ENCODE measurements at places on chromosomes 7 and 10.

- no peak for DNase-seq
These were observed 99.2 kb downstream of the PTPRN2 start for GRCh38 chr7:158488181-158488971.

- DNase-seq, result no peak
These were observed 221.5 kb upstream of the FOXK1 start for GRCh38 chr7:4460597-4460996.

DNA sequence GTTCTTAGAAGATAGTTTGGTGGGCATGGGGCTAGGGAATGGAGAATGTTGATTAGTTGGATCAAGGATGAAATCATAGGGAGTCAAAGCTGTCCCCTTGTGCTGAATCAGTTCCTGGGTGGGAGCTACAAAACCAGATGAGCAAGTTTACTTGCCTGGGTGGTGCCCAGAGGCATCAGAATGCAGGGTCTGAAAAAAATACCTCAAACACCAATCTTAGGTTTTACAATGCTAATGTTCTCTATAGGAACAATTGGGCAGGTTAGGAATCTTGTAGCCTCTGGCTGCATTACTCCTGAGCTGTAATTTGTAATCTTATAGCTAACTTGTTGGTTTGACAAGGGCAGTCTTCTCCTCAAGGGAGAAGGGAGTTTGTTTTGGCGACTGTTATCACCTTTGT, 34.4 kb downstream of the LHFPL3 start:
- DNase-seq, result no peak

GRCh38 chr7:74290981-74291441, 1.8 kb downstream of the CLIP2 start:
- DNase-seq, result no peak

DNA sequence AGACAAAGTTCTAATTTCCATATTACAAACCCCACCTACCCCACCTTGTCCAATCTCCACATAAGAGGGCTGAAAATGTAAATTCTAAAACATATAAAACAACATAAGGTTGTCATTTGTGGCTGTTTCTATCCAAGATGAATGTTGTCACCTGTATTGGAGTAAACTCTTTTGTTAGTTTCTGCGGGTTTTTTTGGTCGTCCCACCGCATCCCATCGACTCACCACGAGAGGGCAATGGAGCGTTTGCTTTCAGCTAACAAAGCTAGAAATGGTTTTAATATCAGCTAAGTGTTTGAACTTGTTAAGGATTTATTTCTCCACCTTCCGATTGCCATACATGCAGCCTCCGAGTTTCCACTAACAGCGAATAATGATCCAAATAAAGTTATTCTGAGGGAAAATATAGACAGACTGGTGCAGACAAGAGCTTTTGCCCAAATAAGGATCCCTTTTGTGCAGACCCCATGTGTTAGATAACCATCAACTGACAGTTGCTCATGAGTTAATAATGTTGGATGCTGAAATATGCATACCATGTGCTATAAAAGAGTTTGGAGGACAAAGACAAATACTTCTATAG, 137.2 kb downstream of the ARID5B start:
- peak; percentile 85 for DNase-seq

GRCh38 chr10:13890233-13891127, 303.7 kb downstream of the PRPF18 start:
- peak; percentile 76 for DNase-seq

DNA sequence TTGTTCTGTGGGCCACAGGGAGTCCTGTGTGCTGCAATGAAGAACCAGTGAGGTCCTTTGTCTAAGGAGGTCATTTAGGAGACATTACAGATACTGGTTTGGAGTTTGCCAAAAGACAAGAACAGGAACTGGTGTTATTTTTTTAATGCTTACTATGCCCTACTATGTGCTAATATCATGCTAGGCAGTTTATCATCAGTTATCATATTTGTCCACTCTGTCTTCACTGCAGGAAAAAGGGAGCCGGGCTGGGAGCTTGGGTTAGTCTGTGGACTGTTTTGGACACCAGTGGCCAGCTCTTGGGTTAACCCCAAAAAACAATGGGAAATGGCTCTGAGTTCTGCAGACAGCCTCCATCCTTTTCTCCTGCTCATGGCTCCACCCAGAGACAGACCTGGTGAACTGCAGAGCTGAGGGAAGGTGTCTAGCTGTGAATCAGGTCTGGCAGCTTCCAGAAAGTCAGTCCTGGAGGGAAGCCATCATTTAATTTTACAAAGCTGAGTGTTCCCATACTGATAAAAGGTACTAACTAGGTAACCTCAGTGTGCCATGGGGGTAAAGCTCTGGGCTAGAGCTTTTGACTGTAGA, 101.2 kb upstream of the ZNF746 start:
- no peak for DNase-seq

DNA sequence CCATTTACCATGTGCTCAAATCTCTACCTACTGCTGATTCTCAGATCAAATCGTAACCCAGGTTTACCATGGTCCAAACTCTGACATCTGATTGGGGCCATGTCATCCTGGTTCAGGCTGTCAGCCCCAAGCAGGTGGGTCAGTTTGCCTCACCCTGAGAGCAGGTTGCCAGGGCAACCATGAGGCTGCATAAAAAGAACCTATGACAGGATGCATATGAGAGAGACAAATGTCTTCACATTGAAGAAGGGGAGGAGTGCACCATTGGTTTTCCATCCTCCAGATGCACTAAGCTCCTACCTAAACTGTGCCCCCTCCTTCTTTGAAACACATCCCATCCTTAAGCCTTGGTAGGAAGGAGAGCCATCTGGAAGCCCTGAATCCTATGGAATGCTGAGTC, 10.2 kb downstream of the PRSS1 start:
- DNase-seq, result peak; percentile 28

GRCh38 chr10:124864421-124865193, 63.0 kb downstream of the ABRAXAS2 start:
- no peak for DNase-seq

GRCh38 chr10:86954681-86955500, 2.5 kb downstream of the MMRN2 start:
- no peak for DNase-seq
